ENCODE measurements at places on chromosomes 12 and 14.
A peak's percentile ranks its signal among the peaks of the same experiment; 100 is the strongest.

DNA sequence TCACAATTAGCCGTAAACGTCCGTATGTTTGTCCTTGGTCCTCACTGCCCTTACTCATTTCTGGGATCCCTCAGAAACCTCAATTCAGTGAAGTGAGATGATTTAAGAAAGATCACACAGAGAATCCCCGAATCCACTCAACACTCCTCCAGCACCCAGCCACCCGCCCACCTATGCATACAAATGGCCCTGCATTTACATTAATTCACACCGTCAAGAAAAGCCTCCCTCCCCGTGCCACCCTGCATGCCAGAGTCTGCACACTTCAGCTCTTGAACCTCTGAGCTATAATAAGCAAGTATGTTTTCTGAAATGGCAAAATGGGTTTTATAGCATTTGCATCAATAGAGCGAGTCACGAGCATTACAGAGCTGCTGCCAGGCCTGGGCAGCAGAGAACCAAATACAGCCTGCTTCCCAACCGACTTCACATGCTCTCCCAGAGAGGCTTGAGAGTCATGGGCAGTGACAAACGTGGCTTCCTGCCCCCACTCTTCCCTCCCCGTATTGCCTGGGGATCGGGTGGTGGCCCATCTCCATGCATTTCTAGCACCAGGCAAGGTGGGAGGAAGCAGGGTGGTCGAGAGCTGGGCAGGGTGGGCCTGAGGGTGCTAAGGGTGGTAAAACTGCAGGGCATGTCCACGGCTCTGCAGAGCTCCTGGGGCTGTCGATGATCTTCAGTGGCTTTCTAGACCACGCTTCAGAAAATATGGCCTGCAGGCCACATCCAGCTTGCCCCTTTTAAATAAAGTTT, 177.6 kb downstream of the RIMBP2 start:
- DNase-seq, result no peak

DNA sequence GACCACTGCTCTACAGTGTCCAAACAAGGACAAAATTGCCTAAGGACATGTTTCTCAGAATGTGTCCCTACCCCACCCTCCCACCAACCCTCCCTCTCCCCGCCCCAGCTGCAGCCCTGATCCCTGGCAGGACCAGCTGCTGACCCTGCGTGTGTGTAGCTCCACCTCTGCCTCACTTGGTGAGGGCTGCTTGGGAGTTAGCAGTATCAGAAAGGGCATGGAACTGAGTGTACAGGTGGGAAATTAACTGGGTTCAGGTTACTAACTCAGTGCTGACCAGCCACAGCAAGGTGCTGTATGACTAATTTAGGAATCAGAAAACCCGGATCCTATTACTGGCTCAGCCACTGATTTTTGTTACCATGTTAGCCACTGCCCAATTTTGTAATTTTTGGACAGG, 11.3 kb upstream of the PLEKHD1 start:
- DNase-seq, result no peak

DNA sequence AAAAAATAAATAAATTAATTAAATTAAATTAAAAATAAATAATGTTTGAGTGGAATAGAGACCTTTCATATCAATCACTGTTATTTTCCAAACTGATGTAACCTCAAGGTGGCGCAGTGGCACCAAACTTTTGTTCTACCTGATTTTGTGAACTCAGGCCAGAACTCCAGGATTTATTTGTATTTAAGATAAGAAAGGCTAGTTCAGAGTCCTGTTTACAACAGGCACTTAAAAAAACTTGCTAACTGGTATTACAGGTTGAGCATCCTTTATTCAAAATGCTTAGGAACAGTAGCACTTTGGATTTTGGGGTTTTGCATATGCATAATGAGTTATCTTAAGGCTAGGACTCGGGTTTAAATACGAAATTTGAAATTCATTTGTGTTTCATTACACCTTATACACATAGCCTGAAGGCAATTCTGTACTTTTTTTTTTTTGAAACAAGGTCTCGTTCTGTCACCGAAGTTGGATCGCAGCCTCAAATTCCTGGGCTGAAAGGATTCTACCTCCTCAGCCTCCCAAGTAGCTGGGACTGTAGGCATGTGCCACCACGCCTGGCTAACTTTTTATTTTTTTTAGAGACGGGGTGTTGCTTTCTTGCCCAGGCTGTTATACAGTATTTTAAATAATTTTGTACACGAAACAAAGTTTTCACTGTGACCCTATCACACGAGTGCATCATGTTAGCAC, 32.4 kb downstream of the YY1 start:
- DNase-seq, result no peak

GRCh38 chr12:132508491-132508740, 18.5 kb downstream of the FBRSL1 start:
- DNase-seq, result no peak

DNA sequence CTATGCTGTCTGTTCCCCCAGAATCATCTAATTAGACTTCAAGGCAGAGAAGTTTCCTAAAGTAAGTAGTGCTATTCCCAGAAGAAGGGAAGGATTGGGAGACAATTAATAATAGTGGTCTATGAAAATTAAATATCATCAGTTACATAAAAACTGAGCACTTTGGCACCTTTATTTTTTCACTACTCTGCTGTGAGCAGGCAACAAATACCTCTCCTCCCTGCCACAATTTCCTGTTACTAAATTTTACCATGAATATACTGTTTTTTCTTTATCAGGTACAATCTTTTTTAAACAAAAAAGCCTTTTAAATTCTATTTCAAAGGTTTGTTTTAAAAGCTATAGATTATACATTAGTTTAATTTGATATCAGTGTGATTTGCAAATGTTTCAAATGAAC, 29.4 kb upstream of the KRAS start:
- DNase-seq, result no peak

GRCh38 chr12:122527478-122527944, 462 bp downstream of the KNTC1 start:
- DNase-seq, result no peak

- DNase-seq, result peak; percentile 21
Measured at GRCh38 chr12:87678453-87678852, 350.7 kb downstream of the C12orf50 start.

DNA sequence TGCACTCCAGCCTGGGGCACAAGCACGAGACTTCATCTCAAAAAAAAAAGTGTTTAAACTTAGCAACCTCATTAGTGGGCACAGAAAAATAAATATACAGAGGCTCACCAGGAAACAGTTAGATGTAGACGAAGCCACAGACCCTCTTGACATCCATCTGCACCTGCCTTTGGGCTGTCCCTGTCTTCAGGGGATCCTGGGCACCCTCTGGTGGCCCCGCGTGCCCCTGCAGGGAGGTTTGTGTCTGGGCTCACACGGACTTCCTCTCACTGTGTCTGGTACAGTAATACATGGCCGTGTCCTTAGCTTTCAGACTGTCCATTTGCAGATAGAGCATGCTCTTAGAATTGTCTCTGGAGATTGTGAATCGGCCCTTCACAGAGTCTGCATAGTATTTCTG, 916.5 kb downstream of the TMEM121 start:
- DNase-seq, result no peak

DNA sequence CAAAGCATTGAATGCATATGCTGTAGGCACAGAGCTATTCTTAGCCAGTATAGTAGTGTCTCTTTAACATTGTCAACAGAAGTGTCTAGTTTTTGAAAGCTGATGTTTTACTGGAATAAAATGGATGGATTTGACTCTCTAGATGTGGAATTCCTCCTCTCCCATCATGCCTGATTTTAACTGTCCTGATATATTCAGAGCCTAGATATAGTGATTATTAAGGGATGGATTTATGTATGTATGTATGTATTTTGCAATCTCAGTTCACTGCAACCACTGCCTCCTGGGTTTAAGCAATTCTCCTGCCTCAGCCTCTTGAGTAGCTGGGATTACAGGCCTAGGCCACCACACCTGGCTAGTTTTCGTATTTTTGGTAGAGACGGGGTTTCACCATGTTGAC, 144.8 kb upstream of the NAV3 start:
- no peak for DNase-seq

DNA sequence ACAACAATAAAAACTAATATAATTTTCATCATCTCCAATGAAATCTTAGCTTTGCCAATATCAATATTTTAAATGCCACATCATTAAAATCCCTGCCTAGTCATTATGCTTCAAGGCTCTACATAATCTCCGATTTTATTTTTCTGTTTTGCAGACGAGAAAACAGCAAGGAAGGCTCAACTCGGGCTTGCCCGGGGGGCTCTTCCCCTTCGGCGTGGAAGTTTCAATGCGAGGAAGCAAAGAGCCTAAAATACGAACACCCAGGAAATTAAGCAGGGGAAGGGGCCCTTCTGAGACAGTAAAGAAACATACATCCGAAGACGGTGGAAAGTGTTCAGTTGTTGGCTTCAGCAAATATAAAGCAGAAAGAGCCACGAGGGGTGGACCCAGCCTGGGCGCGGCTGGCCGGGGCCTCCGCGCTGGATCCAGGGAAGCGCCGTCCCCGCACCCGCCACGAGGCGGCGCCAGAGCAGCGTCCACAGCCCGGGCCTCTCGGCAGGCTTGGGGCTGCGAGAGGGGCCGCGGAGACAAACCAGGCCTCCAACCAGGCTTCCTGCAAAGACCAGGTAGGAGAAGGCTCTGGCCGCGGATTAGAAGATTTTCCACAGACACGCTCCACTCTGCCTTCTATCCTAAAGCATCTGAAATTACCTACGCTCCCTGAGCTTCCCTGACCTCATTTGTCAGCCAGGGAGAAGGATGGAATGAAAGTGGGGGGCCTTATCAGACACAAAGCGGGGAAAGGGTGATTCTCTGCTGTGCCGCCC, 77.2 kb downstream of the SERPINA3 start:
- peak; percentile 7 for DNase-seq

DNA sequence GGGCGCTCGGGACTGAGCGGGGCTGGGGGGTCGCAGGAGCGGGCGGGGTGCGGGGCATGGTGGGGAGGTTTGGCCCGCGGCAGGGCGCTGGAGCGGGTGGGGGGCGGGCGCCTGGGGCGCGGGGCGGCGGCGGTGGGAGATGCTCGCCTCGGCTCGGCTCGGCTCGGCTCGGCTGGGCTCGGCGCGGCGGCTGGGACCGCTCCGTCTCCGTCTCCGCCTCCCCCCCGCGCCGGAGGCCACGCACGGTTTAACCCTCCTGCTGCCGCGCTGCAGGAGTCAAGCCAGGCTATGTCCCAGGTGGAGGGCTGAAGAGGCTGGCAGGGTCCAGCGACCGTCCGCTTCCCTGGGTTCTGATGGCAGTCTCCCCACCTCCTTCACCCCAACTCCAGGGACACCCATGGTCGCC, at the start of gene PIANP:
TSS of gene PIANP (minus strand) at position 170 of the 406 bp plus-strand sequence. CDS start 2,754 bp downstream, outside the sequence.
- no peak for DNase-seq

- no peak for DNase-seq
Measured at GRCh38 chr12:132610866-132611602, 652 bp upstream of the LRCOL1 start.

DNA sequence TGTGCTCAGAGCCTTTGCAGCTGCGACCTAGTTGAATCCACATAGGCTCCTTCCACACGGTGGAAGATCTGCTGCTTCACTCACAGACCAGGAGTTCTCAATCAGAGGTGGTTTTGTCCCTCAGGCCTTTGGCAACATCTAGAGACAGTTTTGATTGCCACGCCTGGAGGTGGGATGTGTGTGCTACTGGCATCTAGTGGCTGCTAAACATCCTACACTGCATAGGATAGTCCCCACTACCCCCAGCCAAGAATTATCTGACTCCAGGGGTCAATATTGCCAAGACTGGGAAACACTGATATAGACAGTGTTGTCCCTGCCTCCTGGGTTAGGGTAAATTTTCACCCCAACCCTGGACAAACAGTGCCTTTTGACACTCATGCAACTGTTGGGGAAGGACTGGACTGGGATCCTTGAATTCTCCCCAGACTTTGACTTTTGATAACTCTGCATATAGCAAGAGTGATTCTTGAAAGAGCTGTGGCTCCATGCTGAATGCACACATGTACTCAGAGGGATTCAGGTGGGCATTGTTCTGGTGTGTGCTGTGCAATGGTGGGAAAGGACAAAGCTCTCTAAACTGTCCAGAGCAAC, 39.8 kb downstream of the BAZ2A start:
- no peak for DNase-seq

- no peak for DNase-seq
Measured at GRCh38 chr12:10469701-10470100, 16.5 kb upstream of the KLRC1 start.

- no peak for DNase-seq
Measured at GRCh38 chr14:74502236-74503019, 8.9 kb downstream of the ISCA2 start.

DNA sequence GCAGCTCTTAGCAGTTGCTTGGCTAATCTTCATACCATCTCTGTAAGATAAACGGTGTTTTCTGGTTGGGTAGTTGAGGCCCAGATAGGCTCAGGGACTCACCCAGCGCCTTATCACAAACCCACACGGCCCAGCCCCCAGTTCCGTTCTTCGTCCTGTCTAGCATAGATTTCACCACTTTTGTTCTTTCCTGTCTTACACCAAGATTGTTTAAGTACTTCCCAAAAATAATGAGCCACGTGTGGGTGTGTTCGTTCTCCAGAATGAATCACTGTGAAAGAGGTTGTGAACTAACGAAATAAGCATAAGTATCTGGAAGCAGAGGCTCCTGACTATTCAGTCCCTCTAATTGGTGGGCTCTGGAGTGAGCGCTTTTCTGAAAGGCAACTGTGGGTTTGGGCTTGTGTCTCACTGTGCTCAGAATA, 21.4 kb downstream of the ACVR1B start:
- peak; percentile 92 for DNase-seq

- DNase-seq, result no peak
Measured at GRCh38 chr12:26713885-26714383, 119.1 kb downstream of the ITPR2 start.

DNA sequence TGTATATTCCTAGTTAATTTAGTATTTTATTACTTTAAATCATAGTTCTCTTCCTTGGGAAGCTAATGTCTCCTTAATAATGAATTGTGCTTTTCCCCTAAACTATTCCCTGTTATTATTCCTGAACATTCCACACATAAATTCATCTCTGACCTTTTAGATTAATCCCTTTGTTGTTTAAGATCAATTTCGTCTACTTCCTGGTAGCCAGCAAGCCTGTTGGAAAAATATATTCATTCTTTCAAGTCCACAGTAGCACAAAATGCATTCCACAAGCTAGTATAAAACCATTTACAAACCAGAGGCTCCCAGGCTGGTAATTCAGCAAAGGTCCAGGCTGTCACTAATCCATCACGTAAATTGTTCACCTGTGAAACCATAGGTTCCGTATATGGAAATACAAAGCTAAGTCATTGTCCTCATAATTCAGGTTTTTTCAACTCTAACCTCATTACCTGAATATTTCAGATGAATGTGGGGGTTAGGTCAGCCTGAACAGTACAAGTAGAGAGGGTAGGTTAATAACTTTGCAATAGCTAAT, 232.7 kb downstream of the SEC23A start:
- peak; percentile 1 for DNase-seq

- no peak for DNase-seq
Measured at GRCh38 chr12:89664441-89664840, 44.2 kb downstream of the ATP2B1 start.

GRCh38 chr12:74152370-74152769, 385.3 kb upstream of the ATXN7L3B start:
- no peak for DNase-seq

GRCh38 chr14:77485901-77486678, 12.5 kb downstream of the ISM2 start:
- DNase-seq, result peak; percentile 88

GRCh38 chr12:27000961-27001360, 13.2 kb downstream of the TM7SF3 start:
- no peak for DNase-seq

- DNase-seq, result no peak
Measured at GRCh38 chr12:90965204-90965603, 10.2 kb upstream of the CCER1 start.

- no peak for DNase-seq
Measured at GRCh38 chr12:118374126-118374725, 1.5 kb upstream of the TAOK3 start.

GRCh38 chr12:59122784-59123183, 202.5 kb upstream of the LRIG3 start:
- DNase-seq, result peak; percentile 34

GRCh38 chr12:66393890-66394289, 91.6 kb downstream of the HELB start:
- DNase-seq, result no peak

Measured in astrocyte (in vitro differentiated cells and primary cell).